ENCODE measurements at places on chromosomes 5 and 9. TPM values are rescaled to one million over a fixed set of nuclear protein-coding genes. Genes with fewer than 3 reads are reported as not detected.
A peak's percentile ranks its signal among the peaks of the same experiment; 100 is the strongest.

- H3K4me1 ChIP-seq, result peaks cover 25% of the 10 kb centered on the region
- peak overlapping the region; percentile 94 for H3K27ac ChIP-seq
- peaks cover 76% of the 10 kb centered on the region for H3K36me3 ChIP-seq
- no peak overlapping the region for H3K4me3 ChIP-seq
These were observed 23.0 kb downstream of the DYNC2I2 start for GRCh38 chr9:128633601-128634000.

GRCh38 chr9:91024841-91025240 lies 223.2 kb downstream of the SYK start:
- peaks cover 7% of the 10 kb centered on the region for H3K36me3 ChIP-seq
- no peak overlapping the region for H3K4me3 ChIP-seq
- no peak overlapping the region for H3K27ac ChIP-seq
- no peaks in the 10 kb centered on the region for H3K4me1 ChIP-seq

GRCh38 chr5:43019291-43019613 lies 20.9 kb downstream of the ANXA2R start:
- no peaks in the 10 kb centered on the region for H3K4me1 ChIP-seq
- H3K27ac ChIP-seq, result no peak overlapping the region
- DNase-seq, result no peak

OR1Q1 gene
- not detected for total RNA-seq

SPAAR gene
- 0.72 TPM for total RNA-seq

- no peak for DNase-seq
- no peak overlapping the region for H3K27ac ChIP-seq
- peaks cover 6% of the 10 kb centered on the region for H3K4me1 ChIP-seq
- no peaks in the 10 kb centered on the region for H3K27me3 ChIP-seq
- no peak overlapping the region for H3K4me3 ChIP-seq
- H3K36me3 ChIP-seq, result peaks cover 6% of the 10 kb centered on the region
These were observed 3.7 kb upstream of the GM2A start for GRCh38 chr5:151249281-151249680.

DNA sequence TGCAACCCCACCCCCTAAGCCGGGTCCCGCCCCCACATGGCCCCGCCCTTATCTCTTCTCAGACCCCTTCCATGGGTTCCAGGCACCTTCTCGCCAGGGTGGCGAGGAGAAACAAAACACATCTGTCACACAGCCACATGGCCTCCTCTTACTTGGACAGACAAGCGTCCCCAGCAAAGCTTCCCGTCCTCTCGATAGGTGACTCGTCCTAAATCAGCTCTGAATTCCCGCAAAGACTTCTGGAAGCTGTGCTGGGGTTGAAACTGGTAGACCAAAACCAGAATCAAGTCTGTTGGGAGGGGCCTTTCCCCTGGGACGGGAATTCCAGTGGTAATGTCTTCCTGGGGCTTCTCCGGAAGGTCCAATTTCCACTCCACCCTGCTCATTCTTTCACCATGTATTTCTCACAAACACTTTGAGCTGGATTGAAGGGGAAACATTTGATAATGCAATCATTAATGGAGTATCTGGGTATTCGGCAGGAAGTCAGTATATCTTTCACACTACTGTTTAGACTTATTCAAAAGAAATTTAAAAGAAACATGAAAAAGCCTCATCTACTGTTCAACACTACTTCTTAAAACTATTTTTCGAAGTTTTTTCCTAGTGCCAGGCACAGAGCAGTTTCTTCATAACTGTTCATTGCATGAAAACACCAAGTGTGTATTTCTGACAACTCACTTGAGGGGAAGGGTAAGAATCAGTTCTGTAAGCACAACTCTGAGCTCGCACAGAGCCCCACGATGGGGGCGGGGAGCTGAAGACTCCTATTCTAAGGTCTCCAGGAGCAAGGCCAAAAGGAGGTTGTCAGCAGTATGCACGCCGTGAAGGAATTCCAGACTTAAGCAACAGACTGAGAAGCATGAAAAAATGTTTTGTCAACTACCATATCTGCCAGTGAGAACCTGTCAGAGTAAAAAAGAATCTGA lies 644 bp upstream of the CTNNAL1 start:
- peak; percentile 51 for DNase-seq
- peak overlapping the region; percentile 84 for H3K4me3 ChIP-seq
- H3K27ac ChIP-seq, result peak overlapping the region; percentile 86

DNA sequence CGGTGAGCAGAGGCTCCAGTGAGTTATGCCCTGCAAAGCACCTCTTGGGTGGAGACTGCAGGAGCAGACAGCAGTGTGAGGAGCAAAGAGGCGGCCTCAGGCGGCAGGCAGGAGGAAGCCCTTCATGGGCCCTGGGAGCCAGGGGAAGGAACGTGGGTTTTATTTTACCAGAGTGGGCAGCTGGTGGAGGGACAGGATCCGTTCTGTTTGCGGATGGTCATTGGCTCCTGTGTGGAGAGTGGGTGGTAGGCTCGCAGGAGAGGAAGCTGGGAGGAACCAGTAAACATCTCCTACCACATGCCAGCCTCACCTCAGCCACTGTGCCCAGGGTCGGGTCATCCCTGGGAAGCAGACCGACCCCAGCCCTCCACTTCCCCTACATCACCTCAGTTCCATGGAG lies 24.4 kb downstream of the HNRNPH1 start:
- no peak overlapping the region for H3K27ac ChIP-seq
- no peaks in the 10 kb centered on the region for H3K27me3 ChIP-seq
- DNase-seq, result no peak
- no peaks in the 10 kb centered on the region for H3K4me1 ChIP-seq

DNA sequence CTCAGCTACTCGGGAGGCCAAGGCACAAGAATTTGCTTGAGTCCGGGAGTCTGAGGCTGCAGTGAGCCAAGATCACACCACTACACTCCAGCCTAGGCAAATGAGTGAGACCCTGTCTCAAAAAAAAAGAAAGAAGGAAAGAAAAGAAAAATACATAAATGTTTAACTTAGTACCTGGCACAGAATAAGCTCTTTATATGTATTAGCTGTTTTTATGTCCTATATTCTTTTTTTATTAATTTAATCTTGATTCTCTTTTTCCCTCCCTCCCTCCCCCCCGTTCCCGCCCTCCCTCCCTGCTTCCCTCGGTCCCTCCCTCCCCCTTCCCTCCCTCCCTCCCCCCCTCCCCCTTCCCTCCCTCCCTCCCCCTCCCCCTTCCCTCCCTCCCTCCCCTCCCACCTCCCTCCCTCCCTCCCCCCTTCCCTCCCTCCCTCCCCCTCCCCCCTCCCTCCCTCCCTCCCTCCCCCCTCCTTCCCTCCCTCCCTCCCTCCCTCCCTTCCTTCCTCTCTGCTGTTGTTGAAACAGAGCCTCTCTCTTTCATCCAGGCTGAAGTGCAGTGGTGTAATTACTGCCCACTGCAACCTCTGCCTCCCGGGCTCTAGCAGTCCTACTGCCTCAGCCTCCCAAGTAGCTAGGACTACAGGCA lies 135.8 kb upstream of the GRHPR start:
- H3K36me3 ChIP-seq, result peaks cover 7% of the 10 kb centered on the region
- DNase-seq, result no peak

DIRAS2 gene
- total RNA-seq, result not detected

DNA sequence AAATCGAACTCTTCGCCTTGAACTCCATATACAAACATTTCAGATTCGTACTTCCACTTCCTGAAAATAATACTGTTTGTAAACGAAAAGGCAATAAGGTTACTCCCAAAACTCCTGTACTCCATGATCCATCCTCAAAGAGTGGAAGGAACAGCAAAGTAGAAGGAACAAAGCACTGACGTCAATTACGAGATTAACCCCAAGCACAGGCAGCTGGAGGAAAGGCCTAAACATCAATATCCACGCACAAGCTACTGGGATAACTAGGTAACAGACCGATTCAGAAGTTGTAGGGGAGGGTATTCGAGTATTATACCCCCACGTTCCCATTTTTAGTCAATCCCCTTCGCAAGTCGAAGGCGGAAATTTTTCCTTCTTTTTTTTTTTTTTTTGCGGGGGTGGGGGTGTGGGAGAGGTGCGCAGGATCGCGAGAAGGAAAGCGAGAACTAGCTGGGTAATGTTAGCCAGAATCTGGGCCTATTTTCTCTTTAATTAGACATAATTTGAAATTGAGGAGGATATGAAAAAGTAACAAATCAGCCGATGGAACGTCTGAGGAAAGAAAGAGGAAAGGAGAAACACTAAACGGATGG lies 909 bp downstream of the AFF4 start:
- peaks cover 31% of the 10 kb centered on the region for H3K36me3 ChIP-seq
- peak; percentile 80 for DNase-seq
- peak overlapping the region; percentile 100 for H3K27ac ChIP-seq
- peaks cover 20% of the 10 kb centered on the region for H3K4me1 ChIP-seq

GRCh38 chr5:66704790-66705425 lies 108.7 kb downstream of the MAST4 start:
- no peaks in the 10 kb centered on the region for H3K4me1 ChIP-seq
- H3K36me3 ChIP-seq, result no peaks in the 10 kb centered on the region
- no peak overlapping the region for H3K27ac ChIP-seq
- H3K4me3 ChIP-seq, result no peak overlapping the region
- no peak for DNase-seq

DNA sequence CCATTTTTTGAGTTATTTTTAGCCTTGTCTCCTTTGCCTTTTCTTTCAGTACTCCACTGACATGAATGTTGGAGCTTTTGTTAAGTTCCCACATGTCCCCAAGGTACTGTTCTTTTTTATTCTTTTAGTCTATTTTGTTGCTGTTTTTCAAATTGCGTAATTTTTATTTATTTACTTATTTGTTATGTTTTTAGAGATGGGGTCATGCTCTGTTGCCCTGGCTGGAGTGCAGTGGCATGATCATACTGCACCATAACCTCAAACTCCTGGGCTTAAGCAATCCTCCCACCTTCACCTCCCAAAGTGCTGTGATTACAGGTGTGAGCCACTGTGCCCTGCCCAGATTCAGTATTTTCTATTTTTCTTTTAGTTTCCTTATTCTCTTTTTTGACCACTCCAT lies 5.4 kb upstream of the PCDHA1 start:
- H3K27ac ChIP-seq, result no peak overlapping the region
- no peak overlapping the region for H3K4me3 ChIP-seq
- H3K4me1 ChIP-seq, result no peaks in the 10 kb centered on the region
- no peaks in the 10 kb centered on the region for H3K36me3 ChIP-seq

GRCh38 chr5:61438298-61438970 lies 106.4 kb downstream of the ZSWIM6 start:
- H3K4me1 ChIP-seq, result peaks cover 8% of the 10 kb centered on the region
- no peak for DNase-seq

- H3K4me1 ChIP-seq, result peaks cover 6% of the 10 kb centered on the region
- peak overlapping the region; percentile 12 for H3K27ac ChIP-seq
- no peak for DNase-seq
- no peak overlapping the region for H3K4me3 ChIP-seq
- peaks cover 5% of the 10 kb centered on the region for H3K27me3 ChIP-seq
These were observed 48.2 kb upstream of the GARNL3 start for GRCh38 chr9:127216210-127216887.

- no peaks in the 10 kb centered on the region for H3K36me3 ChIP-seq
- H3K27me3 ChIP-seq, result no peaks in the 10 kb centered on the region
- DNase-seq, result no peak
- no peaks in the 10 kb centered on the region for H3K4me1 ChIP-seq
- H3K27ac ChIP-seq, result no peak overlapping the region
These were observed 358.7 kb downstream of the MED10 start for GRCh38 chr5:6019612-6020011.

DNA sequence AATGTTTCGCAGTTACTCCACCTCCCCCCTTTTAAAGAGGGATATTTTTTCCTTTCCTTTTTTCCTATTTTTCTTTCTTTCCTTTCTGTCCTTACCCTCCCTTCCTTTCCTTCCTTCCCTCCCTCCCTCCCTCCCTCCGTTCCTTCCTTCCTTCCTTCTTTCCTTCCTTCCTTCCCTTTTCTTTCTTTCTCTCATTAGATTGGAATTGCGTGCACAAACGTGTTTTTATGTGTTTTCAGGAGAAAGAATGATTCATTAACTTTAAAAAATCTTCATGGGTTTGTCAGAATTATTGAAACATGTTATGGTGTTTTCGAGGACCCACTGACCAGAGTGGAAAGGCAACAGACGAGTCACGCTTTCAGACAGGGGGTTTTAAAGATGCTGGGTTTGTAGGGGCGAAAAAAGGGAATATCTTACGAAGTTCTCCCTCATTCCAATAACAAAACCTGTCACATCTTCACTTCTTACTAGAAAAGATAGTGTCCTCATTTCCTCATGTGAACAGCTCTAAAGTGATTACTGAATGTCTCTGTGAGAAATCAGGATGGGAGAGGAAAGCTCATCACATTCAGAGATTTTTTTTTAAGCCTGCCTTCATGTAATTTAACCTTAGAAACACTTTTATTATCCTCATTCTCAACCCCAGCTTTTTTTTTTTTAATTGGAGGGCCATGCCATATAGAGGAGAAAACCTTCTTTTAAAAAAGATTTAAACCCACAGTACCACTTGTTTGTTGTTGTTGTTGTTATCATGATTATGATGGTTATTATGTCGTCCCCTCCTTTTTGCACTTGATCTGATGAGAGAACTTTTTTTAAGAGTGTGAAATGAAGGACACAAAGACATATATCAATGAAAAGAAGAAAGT lies 21.9 kb downstream of the NR2F1 start:
- no peaks in the 10 kb centered on the region for H3K36me3 ChIP-seq
- no peak overlapping the region for H3K4me3 ChIP-seq
- no peak for DNase-seq

DNA sequence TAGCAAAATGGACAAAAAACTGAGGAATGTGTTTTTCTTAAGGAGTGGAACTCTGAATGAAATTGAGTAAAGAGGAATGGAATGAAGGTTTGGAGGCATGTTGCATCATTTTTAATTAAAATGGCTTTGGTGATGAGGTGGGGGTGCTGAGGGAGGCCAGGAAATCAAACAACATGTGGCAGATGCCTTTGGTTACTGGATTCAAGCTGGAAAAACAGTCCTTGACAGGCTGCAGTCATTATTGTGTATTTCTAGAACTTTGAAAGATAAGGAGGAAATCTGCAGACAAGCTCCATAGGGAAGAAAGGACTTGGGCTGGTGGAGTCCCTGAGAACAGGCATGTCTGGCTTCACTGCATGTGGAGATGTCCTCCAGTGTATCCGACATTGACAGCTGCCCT lies 203.5 kb upstream of the HAPLN1 start:
- H3K36me3 ChIP-seq, result no peaks in the 10 kb centered on the region
- peaks cover 4% of the 10 kb centered on the region for H3K4me1 ChIP-seq
- no peak overlapping the region for H3K27ac ChIP-seq
- peaks cover 69% of the 10 kb centered on the region for H3K27me3 ChIP-seq
- no peak for DNase-seq
- H3K4me3 ChIP-seq, result no peak overlapping the region

DNA sequence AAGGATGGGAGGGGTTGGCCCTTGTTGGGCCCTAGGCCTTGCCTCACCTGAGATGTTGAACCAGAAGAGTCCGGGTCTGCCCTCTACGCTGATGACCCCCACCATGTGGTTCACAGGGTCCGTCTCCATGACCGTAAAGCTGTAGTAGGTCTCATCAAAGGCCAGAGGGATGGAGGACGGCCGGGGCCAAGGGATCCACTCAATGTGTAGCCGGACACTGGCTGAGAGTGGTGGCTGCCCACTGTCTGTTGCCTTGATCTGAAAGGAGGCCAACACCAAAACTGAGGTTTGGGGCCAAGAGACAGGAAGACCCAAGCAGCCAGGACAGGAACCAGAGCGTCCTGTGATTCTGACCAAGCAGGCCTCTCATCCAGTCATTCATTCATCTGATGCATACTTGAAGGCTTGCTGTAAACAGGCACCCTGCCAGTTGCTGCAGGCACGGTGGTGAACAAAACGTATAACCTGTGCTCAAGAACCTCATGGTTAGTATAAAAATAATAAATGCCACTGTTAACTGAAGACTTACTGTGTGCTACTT lies 37.9 kb downstream of the FAT2 start:
- H3K4me1 ChIP-seq, result peaks cover 13% of the 10 kb centered on the region
- no peak overlapping the region for H3K4me3 ChIP-seq
- DNase-seq, result no peak
- H3K36me3 ChIP-seq, result peaks cover 55% of the 10 kb centered on the region

TRAF1 gene
- 0.84 TPM for total RNA-seq

GARIN3 gene
- total RNA-seq, result not detected
